ENCODE measurements at places on chromosomes 4 and X.

DNA sequence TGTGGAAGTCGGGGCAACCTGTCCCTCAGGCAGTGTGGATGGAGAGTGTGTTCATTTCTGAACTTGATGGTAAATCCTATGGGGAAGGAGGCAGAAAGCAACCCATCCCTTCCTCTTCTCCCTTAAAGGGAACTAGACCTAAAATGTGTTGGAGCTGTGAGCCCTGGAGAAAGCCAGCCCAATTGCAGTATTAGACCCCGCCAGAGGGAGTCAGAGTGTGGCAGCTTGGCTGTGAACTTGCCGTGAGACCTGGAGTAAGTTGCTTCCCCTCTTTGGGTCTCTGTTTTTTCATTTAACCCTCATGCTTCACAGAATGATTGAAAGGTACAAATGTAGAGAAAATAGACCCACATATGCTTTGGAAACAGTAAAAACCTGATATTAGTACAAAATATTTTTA lies 108.7 kb upstream of the PAK3 start:
- peak; percentile 47 for DNase-seq

DNA sequence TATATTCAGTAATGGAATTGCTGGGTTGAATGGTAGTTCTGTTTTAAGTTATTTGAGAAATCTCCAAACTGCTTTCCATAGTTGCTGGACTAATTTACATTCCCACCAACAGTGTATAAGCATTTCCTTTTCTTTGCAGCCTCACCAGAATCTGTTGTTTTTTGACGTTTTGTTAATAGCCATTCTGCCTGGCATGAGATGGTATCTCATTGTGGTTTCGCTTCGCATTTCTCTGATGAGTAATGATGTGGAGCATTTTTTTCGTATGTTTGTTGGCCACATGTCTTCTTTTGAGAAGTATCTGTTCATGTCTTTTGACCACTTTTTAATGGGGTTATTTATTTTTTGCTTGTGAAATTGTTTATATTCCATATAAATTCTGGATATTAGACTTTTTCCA lies 13.6 kb upstream of the MAGED4B start:
- no peak for DNase-seq

- DNase-seq, result no peak
Observed at GRCh38 chr4:89835413-89835812, 1.5 kb downstream of the SNCA start.

- no peak for DNase-seq
Observed at GRCh38 chr4:13584481-13584880, 40.2 kb upstream of the NKX3-2 start.

GRCh38 chrX:2819345-2820135 lies 9.2 kb upstream of the GYG2 start:
- no peak for DNase-seq

Measured in H1 (cell line).